ENCODE measurements at places on chromosomes 16 and 17.

DNA sequence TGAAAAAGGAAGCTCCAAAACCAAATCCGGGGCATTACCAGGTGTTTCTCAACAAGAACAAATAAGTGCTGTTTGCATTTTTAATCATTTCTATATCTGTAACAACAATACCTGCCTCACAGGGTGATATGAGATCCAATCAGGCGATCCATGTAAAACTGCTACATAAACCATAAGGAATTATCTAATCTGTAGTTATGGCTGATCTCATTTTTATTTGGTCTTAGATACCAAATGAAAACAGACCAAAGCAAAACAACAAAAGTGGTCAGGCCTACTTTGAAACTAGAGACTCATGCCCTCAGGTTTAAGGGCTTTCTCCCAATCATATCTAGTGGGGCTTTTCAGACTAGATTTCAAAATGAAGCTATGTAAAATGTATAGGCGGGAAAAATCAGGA lies 28.3 kb downstream of the XPO6 start:
- DNase-seq, result no peak

DNA sequence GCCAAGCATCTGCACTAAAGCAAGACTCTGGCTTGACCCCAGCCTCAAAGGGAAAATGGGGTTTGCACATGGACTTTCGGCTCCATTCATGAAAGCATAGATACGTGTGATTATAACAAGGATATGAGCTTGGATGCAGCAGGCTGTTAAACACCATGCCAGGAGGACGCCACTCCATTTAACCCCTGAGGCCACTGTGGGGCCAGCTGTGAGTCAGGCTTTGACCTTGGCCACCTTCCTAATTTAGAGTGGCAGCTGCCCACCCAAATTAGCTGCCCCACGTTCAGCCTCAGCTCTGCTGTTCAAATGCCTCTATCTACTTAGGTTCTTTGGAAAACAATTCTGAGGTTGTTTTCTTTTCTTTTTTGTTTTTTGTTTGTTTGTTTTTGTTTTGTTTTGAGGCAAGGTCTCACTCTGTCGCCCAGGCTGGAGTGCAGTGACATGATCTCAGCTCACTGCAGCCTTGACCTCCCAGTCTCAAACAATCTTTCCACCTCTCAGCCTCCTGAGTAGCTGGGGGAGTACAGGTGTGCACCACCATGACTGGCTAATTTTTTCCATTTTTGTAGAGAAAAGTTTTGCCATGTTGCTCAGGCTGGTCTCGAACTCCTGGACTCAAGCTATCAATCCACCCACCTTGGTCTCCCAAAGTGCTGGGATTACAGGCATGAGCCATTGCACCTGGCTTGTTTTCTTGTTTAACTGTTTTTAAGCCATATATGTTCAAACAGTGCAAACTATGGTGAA lies 23.2 kb upstream of the KIFC3 start:
- DNase-seq, result no peak

DNA sequence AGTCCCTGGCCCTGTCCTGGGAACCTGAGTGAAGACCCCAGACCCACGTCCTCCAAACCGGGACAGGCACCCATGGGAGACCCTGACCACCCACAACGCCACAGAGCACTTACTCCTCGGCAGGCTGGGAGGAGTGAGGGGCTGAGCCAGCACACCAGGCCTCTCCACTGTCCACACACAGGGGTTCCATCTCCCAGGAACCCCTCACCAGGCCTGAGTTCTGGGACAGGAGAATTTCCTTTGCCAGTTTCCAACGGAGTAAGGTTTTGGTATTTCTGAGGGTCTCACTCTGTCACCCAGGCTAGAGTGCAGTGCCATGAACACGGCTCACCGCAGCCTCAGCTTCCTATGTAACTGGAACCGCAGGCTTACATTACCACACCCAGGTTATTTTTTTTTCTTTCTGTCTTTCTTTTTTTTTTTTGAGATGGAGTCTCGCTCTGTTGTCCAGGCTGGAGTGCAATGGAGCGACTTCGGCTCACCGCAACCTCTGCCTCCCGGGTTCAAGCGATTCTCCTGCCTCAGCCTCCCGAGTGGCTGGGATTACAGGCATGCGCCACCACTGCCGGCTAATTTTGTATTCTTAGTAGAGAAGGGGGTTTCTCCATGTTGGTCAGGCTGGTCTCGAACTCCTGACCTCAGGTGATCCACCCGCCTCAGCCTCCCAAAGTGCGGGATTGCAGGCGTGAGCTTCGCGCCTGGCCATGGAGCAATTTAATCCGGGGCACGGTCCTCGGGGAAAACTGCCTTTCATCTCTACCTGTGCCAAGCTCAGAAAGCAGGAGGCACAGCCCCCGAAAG lies 1.6 kb downstream of the PGAP6 start:
- DNase-seq, result no peak

DNA sequence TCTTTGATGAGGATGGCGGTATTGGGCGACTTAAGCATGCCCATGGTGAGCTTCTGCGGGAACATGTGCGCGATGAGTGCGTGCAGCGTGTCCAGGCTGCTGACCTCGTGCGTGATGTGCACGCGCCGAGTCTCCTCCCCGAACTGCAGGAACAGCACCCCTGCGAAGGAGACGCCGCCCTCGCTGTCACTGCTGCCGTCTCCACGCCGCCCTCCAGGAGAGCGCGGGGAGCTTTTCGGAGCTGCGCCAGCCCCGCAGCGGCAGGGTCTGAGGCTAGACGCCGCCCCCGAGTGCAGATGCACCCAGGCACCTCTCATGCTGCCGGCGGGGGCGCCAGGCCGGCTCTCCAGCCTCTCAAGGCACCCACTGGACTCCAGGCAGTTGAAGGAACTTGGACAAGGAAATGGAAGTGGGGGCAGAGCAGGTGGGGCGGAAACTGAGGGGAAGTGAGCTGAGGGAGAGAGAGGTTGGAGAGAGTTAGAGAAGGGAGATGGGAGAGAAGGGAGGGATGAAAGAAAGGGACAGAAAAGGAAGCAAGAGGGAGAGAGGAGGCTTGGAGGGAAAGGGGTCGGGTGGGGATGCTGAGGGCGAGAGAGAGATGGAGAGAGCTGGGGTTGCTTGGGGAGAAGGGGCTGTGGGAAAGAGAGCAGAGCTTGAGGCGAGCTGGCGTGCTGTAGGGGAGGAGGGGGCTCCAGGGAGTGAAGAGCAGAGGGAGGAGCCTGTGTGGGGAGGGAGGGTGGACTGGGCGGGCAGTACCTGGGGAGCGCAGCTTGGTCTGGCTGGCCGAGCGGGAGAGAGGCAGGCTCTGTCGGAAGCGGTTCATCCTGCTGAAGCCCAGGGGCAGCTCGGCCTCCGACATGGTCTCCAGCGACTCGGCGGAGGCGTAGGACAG lies 42.1 kb downstream of the SRCIN1 start:
- no peak for DNase-seq

DNA sequence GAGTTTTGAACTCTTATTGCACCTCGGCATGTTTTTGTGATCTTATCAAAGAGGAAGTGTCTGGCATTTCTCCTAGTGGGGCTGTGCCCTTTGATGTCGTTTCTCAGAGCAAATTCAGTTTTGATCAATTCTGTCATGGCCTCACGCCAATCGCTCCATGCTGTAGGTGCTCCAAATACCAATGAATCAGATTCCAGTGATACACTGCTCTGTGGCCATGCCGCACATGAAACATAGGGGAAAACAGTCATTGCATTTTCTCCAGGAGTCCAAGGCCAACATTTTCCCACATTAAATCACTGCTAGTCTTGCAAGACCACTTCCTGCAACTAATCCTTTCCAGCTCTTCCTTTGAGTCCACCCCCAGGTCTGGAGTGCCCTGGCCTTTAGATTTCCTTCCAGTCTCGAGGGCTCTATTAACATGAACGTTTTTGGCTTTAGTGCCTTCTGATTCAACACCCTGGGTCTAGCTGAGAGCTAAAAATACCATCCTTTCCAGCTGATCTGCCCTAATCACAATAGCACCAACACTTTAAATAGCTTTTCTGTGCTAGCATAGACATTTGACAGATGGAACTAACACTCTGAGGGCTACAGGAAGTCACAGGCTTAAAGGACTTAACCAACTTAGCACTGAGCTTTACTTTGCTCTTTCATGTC lies 18.2 kb upstream of the RASL10B start:
- no peak for DNase-seq

- no peak for DNase-seq
Measured at GRCh38 chr16:8905168-8905762, 23.1 kb downstream of the LITAFD start.

DNA sequence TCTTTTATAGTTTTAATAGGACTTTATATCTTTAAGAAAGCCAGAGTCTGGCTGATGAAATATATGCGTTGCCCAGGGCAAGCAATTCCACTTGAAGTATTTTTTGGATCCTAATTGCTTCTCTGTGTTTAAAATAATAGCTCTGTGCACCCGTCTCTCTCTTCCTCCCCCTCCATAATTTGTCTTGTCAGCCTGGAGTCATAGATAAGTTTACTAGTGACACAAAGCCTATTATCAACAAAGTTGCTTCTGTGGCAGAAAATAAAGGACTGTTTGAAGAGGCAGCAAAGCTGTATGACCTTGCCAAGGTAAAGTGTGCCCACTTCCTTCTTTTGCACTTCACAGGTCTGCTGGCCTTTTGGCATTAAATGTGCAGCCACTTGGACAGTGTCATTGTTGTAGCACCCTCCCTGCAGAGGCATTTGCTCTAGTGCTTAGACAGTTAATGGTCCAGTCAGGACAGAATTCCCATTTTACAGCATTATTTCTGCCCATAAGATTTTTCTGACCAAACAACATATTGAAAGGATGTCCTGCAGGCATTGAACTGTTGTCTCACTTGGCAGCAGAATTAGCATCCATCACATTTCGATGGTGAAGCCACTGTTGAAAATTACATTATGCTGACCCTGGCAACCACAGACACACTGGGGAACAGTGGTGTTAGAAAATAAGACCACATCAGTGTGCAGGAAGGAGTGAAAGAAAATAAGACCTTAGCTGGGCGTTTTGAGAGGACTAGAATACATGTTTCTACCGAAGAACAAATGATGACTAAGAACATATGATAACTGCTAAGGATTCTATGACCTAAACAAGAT lies 28.4 kb upstream of the SLC12A3 start:
- DNase-seq, result no peak

DNA sequence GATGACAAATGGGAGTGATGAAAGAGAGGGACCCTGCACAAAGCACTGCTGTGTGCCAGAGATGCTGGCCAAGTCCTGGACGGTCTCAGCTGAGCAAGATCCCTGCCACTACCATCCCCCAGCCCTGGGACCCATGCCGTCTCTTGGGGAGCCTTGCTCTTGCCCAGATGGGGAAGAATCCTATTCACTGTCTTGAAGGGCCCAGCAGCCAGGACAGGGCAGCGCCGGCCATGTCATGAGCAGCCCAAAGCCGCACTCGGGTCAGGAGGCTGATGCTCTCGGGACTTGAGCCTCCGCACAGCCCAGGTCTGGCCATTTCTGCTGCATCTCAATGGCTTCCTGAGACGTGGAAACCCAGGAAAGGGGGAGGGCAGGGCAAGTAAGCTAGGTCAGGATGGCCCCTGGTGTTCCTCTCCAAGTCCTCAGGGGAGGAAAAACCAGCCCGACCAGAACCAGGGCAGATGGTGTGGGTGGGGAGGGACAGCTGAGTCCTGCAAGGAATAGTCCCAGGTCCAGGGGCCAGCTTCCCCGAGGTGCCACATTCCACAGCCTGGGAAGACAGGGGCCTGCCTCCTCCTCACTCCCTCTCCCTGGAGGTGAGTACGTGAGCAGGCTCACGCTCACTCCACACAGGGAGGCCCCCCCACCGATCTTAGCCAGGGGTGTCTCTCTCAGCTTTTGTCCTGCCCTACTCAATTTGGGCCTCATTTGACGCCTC lies 7.8 kb upstream of the KRT19 start:
- no peak for DNase-seq

Measured in mammary epithelial cell (primary cell).